ENCODE measurements at places on chromosomes 4 and X. TPM values are rescaled to one million over a fixed set of nuclear protein-coding genes. Genes with fewer than 3 reads are reported as not detected.

- DNase-seq = no peak
Measured at GRCh38 chrX:140123446-140123845, 158.1 kb upstream of the CXorf66 start.

Gene CXCL9
- 0.11 TPM for total RNA-seq

GRCh38 chr4:88027611-88028608 is 20.5 kb downstream of the PKD2 start:
- DNase-seq = no peak

DNA sequence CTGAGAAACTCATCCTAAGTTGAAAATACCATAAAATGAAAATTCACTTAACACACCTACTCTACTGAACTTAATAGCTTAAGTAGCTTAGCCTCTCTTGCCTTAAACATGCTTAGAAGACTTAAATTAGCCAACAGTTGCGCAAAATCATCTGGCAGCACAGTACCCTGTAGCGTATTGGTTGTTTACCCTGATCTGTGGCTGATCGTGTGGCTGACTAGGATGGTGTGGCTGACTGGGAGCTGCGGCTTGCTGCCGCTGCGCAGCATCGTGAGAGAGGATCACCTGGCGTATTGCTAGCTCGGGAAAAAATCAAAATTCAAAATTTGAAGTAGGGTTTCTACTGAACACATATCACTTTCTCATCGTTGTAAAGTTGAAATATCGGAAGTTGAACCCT is 6.3 kb downstream of the RUFY3 start:
- no peak for DNase-seq

- DNase-seq = no peak
Measured at GRCh38 chr4:154516318-154517029, 24.9 kb upstream of the DCHS2 start.

Gene LSM6
- 22.7 TPM for total RNA-seq

DNA sequence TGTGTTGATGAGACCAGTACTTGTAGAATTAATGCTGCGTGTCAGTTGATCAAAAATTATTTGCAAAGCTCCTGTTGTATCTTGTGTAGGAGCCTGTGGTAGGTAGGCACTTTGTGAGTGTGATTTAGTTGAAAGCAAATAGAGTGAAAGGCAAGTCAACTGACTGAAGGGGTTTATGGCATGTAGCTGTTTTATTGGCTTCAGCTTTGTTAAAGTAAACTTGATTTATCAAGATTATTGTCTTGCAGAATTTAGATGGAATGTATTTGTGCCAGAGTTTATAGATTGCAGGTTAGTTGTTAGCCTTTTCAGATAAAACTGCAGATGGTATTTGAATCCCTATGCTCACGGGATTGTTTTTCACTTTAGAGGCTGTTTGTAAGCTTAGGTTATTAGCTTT is 128.0 kb downstream of the FRAS1 start:
- no peak for DNase-seq

Gene RGN
- total RNA-seq = 6.5 TPM

DNA sequence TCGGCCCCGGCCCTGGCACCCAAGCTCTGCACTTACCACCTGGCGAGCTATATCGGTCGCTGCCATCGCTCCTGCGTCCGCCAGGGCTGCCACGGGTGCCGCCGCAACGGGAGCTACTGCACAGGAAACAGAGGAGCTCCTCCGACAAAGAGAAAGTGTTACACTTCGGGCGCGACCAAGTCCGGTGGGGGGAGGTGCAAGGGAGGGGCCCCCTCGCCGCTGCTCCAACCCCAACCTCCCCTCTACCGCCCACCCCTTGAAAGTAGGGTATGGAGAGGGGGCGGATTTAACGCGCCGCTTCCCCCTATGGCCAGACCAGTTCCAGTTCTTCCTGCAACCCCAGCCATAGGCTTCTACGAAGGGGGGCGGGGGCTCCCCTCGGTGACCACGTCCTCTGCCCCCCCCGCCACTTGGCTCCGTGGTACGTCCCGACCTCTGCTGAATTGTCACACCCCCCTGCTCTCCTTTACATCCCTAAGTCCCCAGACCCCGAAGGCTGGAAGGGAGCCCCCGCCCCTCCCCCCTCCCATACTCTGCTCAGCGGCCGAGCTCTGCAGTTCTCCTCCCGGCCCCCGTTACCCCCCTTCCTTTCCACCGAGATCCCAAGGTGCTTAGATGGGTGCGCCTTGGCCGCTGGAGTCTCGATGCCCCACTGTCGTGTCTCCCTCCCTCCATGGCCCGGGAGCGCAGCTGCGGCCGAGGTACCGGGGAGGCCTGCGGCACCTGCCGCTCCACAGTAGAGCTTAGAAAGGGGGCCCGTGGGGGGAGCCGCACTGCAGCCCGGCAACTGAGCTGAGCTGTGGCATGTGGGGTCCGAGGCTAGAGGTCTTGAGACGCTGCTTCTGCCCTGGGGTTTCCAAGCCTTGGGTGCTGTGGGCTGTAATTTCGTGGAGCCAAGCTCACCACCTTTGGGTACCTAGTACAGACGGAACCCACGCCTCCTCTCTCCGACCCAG is at the start of gene SEPTIN6:
Gene SEPTIN6 (minus strand): TSS at position 129 of the 956 bp plus-strand sequence. CDS start 63 bp downstream, at position 66.
- no peak for DNase-seq
